M059J (cell line): ENCODE measurements at places on chromosomes 5 and 9. TPM values are rescaled to one million over a fixed set of nuclear protein-coding genes. Genes with fewer than 3 reads are reported as not detected.
A peak's percentile ranks its signal among the peaks of the same experiment; 100 is the strongest.

DNA sequence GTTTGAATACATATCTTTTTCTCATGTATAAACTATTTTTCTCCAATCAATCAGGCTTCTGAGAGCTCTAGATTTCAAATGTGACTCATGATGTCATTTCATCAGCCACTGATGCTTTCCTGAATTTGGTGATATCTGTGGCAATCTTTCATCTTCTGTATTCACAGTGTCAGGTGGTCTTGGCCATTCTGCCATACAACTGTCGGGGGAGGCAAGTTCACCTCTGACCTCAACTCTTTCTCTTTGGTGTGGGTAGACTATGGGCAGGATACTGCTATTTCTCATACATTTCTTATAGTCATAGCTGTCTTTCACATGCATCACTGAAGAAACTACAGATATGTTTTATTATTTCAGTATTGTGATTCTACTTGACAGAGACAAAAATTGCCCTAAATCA, 414.1 kb upstream of the MEF2C start:
- DNase-seq: no peak

- DNase-seq: no peak
Measured at GRCh38 chr9:84318981-84319380, 21.6 kb downstream of the SLC28A3 start.

PLAC8L1 gene
- not detected in 2 replicates for total RNA-seq

GRCh38 chr9:121454972-121455371, 44.7 kb downstream of the GGTA1 start:
- DNase-seq: no peak

DNA sequence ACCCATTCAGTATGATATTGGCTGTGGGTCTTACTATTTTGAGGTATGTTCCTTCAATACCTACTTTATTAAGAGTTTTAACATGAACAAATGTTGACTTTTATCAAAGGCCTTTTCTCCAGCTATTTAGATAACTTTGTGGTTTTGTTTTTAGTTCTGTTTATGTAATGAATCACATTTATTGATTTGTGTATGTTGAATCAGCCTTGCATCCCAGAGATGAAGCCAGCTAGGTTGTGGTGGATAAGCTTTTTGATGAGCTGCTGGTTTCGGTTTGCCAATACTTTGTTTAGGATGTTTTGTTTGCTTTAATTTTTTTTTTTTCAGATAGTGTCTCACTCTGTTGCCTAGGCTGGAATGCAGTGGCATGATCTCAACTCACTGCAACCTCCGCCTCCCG, 609.0 kb upstream of the COX7C start:
- no peak for DNase-seq

DNA sequence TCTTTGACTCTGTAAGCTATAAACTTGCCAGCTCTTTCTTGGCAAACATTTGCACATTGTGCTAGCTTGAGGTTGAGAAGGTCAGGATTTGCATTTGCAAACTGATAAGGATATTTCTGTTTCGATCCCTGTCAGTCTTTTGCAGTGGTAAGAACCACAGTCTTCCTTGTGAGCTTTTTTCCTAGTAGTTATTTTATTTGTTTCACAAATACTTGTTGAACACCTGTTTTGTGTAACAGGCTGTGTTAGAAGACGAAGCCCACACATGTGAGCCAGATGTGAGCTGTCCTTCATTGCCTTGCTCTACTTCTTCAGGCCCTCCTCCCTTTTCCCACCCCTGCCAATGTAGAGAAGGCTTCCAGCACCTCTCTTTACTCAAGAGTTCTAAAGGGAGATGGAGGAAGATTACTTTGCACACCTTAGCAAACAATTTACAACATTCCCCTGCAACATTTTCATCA, 327.0 kb upstream of the KLF4 start:
- no peak for DNase-seq

DNA sequence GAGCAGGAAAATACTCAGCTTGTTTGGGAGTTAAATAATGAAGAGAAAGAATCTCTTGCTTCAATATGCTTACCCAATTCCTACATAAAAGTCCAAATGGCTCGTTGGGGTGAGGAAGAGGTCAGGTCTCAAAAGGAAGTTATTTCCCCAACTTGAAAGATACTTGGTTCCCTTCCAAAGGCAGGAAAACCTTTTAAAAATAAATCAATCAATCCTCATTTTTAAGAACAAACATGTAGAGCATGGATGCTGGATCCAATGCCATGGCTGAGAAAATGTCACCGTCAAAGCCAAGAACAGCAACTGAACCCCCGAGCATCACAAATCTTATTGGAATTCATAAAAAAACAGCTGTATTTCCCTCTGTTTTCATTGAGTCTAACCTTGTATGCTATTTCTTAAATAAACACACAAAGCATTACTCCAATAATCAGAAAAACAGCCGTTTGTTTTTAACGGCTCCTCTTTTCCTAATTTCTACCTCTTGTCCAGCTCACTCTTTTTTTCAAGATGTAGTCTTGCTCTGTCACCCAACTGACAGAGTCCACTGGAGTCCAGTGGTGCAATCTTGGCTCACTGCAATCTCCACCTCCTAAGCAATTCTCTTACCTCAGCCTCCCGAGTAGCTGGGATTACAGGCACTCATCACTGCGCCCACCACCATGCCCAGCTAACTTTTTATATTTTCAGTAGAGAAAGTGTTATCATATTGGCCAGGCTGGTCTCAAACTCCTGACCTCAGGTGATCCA, 140.7 kb downstream of the GNA14 start:
- no peak for DNase-seq

GRCh38 chr5:170418736-170419135, 29.6 kb upstream of the KCNMB1 start:
- DNase-seq: peak; percentile 7

NR2F1-AS1 gene
- 25.2 and 34.4 TPM in 2 replicates for total RNA-seq

- DNase-seq: peak; percentile 20
Measured at GRCh38 chr5:175317872-175318271, 126.1 kb downstream of the DRD1 start.

- peak; percentile 93 for DNase-seq
Measured at GRCh38 chr5:40437452-40437861, 242.3 kb upstream of the PTGER4 start.

- DNase-seq: no peak
Measured at GRCh38 chr5:76841361-76841760, 8.5 kb upstream of the S100Z start.

- DNase-seq: no peak
Measured at GRCh38 chr5:74839229-74839628, 27.0 kb downstream of the FAM169A start.

GRCh38 chr9:126974594-126974993, 60.0 kb downstream of the RALGPS1 start:
- no peak for DNase-seq

DNA sequence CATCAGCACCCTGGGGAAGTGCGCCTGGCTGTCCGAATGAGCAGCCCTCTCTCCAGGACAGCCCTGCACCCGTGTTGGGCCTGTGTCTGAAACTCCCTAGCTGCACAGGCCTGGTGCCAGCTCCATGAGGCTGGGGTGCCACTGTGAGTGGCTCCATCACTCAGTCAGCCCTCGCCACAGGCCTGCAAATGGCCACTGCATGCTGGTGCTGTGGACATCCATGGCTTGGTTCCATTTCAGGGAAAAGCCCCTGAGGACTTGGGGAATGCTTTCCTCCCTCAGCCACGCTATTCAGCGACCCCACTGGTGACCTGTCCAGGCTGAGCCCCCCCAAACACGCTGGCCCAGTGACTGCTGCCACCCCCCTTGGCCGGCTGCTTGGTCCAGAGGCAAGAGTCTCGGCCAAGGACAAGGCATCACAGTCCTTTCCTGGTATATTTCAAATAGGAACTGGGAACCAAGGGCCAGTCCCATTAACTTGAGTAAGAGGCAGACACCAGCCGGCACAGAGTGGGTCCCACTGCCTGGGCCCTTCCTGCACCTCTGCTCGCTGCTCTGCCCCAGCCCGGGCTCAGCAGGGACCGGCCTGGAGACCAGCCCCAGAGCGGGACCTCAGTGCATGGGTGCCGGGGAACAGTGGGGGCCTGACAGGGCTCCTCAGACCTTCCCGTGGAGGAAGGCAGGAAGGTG, 181.3 kb downstream of the AUH start:
- no peak for DNase-seq

TRPM6 gene
- total RNA-seq: 0.49 and 1.6 TPM in 2 replicates

CATSPER3 gene
- not detected in 2 replicates for total RNA-seq

GRCh38 chr9:110876929-110877328, 161.3 kb downstream of the LPAR1 start:
- DNase-seq: no peak
